ENCODE measurements at places on chromosomes 13 and 19. TPM values are rescaled to one million over a fixed set of nuclear protein-coding genes. Genes with fewer than 3 reads are reported as not detected.
A peak's percentile ranks its signal among the peaks of the same experiment; 100 is the strongest.

The MRPS12 gene
- total RNA-seq = 74.3 TPM

DNA sequence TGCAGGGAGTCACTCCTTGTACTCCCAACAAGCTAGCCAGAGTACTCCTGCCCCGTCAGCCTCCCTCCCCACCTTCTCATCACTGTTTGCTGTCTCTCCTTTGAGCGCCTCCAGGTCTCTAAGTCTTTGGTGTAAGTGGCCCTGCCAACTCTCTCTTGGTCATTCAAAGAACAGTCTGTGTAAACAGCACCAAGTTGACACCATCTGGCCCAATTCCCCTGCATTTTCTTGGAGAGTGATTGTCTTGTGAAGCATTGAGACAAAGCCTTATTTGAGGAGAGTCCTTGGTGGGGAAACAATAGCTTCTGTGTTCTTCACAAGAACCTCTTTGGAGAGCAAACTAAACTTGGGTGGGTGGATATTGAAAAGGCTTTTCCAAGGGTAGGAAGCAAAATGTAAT, 114.6 kb upstream of the RNF113B start:
- no peak for DNase-seq

DNA sequence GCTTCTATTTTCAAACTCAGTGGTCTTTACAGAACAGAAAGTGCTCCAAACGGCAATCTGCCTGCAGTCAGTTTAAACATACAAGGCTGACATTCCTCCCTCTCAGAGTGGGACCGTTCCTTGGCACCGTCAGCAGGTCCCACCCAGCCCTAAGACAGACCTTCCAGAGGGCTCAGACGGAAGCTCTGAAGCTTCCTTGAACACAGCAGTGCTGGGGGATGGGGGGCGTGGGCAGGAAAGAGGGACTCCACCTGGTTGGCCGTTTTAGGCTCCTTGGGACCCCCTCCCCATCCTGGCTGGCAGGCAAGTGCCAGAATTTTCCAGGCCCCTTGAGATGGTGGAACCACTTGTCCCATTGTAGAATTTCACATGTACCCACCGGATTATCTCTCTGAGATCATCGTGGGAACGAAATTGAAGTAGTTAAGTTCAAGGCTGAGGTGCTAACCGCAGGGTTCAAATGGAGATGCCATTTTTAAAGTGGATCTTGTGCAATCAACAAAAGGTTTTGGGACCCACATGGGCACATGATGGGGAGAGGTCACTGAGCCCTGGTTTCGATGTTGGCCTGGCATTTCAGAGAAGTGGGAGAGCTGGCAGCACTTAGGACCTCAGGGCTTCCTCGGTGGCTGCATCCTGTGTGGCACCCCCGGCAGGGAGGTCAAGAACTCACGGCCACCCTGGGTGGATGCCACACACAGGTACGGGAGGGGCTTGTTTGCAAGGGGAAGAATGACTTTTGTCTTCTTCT, 46.2 kb downstream of the KLF2 start:
- DNase-seq = peak; percentile 34

The NLRP9 gene
- total RNA-seq = not detected

DNA sequence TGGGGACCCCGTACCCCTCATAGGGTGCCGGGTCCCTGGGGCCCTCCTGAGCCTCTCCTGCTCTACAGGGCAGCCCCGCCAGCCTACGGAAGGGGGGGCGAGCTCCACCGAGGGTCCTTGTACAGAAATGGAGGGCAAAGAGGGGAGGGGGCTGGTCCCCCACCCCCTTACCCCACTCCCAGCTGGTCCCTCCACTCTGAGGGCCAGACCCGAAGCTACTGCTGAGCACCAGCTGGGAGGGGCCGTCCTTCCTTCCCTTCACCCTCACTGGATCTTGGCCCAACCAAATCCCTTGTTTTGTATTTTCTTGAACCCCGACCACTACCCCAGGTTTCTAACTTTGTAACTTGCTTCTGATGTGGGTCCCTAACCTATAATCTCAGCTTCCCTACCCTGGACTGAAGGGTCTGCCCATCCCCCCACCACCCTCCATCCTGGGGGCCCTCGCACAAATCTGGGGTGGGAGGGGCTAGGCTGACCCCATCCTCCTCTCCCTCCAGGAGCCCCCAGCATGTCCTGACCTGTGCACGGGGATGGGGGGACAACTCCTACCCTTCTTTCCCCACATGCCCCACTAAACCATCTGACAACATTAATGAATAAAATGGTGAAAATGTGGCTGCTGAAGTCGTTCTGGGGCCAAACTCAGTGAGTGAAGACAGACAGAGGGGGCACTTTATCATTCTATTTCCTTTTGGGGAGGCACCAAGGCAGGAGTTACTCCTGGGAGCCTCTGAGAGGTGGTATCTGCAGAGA, 13.0 kb downstream of the ARHGAP33 start:
- peak; percentile 9 for DNase-seq

GRCh38 chr19:56942756-56943155, 102.2 kb upstream of the PEG3 start:
- peak; percentile 50 for DNase-seq

DNA sequence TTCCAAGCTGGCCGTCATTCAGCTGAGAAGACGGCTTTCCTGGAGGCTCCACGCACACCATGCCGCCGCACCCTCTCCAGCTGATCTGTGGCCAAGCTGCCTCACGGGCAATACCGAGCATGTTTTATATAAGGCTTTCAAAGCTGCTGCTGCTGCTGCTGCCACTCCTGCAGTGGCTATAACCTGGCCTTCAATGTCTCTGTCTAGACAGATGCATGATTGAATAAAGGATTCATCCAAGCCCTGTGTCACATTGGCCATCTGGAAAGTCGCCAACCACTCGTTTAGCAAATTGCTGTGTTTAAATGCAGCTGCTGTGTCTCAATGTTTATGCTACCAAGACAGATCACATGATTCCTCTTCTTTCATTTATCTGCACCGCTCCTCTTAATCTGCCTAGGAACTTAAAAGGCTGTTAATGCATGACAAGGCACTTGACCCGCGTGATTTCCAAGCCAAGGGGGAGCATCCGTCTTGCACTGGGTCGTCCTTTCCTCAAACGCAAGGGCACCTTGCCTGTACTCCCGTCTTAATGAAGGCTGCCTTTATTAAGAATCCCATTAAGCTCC, 114.3 kb downstream of the TEX26 start:
- peak; percentile 57 for DNase-seq

The SOX1 gene
- not detected for total RNA-seq

DNA sequence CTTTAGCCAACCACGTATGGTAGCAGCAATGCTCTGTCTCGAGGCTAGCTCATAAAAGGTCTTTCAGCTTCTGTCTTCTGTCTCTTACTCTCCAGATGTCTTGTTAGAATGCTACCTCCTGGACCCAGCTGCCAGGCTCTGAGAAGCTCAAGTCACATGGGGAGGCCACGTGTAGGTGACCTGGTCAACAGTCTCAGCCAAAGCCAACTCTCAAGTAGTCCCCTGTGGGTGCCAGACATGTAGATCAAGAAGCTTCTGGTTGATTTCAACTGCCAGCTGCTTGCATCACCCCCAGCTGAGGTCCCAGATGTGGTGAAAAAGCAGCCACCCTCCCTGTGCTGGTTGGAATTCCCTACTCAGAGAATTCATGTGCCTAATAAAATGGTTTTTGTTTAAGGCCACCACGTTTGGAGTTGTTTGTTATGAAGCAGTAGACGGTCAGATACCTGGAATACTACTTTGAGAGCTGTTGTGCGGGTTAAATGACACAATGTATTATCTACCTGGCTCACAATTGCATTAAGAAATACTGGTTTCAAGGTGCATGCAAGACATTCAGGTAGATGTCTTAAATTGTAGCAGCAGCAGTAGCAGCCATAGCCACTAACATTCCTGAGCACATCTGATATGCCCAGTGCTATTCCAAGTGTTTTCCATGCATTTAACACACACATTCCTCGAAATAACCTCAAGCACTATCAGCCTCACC, 131.0 kb upstream of the RFC3 start:
- DNase-seq = no peak

DNA sequence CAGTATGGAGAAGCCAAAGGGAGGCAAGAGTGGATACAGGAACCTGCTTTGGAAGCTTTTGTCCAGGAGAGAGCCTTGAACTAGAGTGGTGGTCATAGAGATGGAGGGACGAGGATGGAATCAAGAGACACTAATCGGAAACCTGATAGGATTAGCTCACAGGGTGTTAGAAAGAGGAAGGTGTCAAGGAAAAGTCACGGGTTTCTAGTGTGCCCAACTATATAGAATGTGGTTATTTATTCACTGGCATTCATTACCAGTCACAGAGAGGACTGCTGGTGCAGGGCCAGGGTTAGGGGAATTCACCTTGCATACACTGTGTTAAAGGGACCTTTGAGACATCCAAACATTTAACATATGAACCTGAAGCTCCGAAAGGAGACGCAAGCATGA, 43.4 kb upstream of the URAD start:
- DNase-seq = no peak

DNA sequence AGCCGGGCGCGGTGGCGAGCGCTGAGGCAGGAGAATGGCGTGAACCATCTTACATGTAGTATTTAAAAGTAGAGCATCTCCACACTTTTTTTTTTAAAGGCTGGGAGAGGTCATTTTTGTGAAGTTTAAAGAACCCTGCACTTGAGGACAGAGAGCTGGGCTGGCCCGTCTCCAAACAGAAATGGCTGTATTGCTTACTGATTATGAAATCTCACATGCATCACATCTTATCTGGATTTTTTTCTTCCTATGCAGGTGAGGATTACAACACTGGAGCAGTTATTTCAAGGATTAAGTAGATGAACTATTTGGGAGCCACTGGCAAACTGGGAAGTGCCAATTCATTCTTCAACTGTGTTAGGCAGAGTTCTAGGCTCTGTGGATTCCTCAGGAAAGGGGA, 59.5 kb downstream of the TEX26 start:
- DNase-seq = no peak

DNA sequence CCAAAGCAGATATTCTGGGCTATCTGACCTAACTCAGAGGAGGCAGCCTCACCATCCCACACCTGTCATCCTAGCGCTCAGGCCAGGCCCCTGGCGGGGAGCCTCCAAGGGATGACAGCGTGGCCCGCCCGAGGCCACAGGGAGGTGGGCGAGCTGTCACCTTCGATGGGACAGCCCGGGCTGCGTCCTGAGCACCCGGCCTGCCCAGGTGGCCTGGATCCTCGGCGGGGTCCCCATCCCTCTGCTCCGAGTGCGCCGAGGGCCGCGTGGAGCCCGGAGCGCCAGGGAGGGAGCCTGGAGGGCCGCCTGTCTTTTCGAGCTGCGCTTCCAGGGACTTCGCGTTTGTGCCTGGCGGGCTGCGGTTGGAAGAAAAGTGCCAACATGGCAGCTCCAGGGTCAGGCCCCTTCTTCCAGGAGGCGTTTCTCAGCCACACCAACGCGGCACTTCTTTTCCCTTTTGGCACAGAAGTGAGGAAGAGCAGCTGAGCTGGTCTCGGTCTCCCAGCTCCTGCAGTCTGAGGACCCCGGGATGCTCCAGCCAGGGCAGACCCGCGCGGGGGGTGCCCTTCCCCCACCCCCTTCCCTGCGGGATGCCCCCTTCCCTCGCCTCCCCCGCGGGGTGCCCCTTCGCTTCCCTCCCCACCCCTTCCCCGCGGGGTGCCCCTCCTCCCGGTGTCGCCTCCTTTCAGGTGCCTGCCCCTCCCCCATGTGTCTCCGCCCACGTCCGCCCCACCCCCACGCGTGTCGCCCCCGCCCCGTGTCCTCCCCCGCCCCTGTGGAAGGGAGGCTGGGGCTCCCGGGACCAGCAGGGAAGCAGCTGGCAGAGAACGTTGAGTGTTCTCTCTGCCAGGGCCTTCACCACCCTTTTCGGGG, 42.3 kb downstream of the GJA3 start:
- DNase-seq = peak; percentile 62
